Activated naive CD4-positive, alpha-beta T cell treated with anti-CD3 and anti-CD28 coated beads, Interleukin-2, amount 50 U/mL, for 72 hours (primary cell): ENCODE measurements at places on chromosomes 2 and 18. TPM values are rescaled to one million over a fixed set of nuclear protein-coding genes. Genes with fewer than 3 reads are reported as not detected.

The COA5 gene
- total RNA-seq: 30.3 TPM

The SCYGR6 gene
- not detected for total RNA-seq

The CENPA gene
- total RNA-seq: 38.1 TPM

The FEZ2 gene
- total RNA-seq: 8.2 TPM

The NCKAP5 gene
- not detected for total RNA-seq

The DAPL1 gene
- not detected for total RNA-seq

The XIRP2 gene
- total RNA-seq: not detected

The ABCB6 gene
- total RNA-seq: 27.8 TPM

The C2orf78 gene
- not detected for total RNA-seq

The NAT8 gene
- total RNA-seq: not detected

The TBR1 gene
- total RNA-seq: 0.14 TPM

The ALPG gene
- not detected for total RNA-seq

The ANKRD39 gene
- 39.2 TPM for total RNA-seq

The BOLL gene
- total RNA-seq: not detected

The REG1A gene
- not detected for total RNA-seq

The ERFE gene
- total RNA-seq: 0.60 TPM

The SCN1A gene
- not detected for total RNA-seq

The TUBA4B gene
- total RNA-seq: not detected

The MGAT4A gene
- total RNA-seq: 95.6 TPM

The C2orf81 gene
- total RNA-seq: 2.1 TPM

The CHRND gene
- not detected for total RNA-seq

The MFSD2B gene
- total RNA-seq: 0.16 TPM

The FOXD4L1 gene
- not detected for total RNA-seq

The MAP2 gene
- 0.18 TPM for total RNA-seq

The SP140L gene
- 71.2 TPM for total RNA-seq

The POTEI gene
- total RNA-seq: not detected

The ANKRD30B gene
- total RNA-seq: not detected

The CRYGC gene
- not detected for total RNA-seq

The SP9 gene
- not detected for total RNA-seq

The PKDCC gene
- total RNA-seq: not detected

The RAD51AP2 gene
- total RNA-seq: not detected

The PIEZO2 gene
- total RNA-seq: not detected

The NEU4 gene
- total RNA-seq: 1.2 TPM

The CNTNAP5 gene
- total RNA-seq: not detected

The KCNG3 gene
- 0.60 TPM for total RNA-seq

The FIGLA gene
- total RNA-seq: not detected

The HOXD12 gene
- not detected for total RNA-seq

The C2orf66 gene
- not detected for total RNA-seq

The CHST9 gene
- not detected for total RNA-seq

The TRIM43 gene
- not detected for total RNA-seq

The MAP3K19 gene
- not detected for total RNA-seq

The MERTK gene
- total RNA-seq: 1.1 TPM
